ENCODE measurements at places on chromosomes 1 and 21.
A peak's percentile ranks its signal among the peaks of the same experiment; 100 is the strongest.

DNA sequence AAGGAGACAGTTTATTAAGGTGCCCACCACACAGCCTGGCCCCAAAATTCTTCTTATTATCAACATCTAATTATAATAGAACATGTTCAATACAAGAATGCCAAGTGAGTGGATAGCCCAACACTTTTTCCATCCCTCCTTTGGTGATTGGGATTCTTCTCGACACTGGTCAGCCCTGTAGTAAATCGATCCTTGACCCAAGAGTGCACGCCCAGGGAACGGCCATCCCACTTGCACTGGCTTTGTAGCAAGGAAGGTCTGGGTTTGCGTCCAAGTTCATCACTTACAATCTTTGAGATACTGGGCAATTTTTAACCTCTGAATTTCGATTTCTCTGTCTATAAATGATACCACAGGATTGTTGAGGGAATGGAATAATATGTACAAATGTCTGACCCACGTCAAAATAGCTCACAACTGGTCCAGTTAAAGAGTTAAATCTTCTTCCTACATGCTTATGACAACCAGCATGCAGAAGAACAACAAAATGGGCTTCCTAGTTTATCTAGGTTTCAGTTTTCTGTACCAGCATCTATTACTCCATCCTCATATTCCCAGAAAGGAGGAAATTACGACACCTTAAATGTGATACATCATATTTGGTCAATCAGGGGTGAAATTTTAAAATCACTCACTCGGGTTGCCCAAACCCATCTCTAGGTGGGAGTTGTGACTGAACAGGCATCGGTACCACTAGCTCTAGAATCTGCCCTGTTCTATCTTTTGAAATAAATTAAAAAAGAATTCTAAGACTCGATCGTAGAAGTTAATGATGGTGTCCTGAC lies 161.8 kb downstream of the CLIC6 start:
- DNase-seq: no peak

- DNase-seq: peak; percentile 17
Measured at GRCh38 chr21:39673736-39674135, 61.0 kb downstream of the B3GALT5 start.

- DNase-seq: no peak
Measured at GRCh38 chr21:45436351-45437065, 31.5 kb downstream of the COL18A1 start.

DNA sequence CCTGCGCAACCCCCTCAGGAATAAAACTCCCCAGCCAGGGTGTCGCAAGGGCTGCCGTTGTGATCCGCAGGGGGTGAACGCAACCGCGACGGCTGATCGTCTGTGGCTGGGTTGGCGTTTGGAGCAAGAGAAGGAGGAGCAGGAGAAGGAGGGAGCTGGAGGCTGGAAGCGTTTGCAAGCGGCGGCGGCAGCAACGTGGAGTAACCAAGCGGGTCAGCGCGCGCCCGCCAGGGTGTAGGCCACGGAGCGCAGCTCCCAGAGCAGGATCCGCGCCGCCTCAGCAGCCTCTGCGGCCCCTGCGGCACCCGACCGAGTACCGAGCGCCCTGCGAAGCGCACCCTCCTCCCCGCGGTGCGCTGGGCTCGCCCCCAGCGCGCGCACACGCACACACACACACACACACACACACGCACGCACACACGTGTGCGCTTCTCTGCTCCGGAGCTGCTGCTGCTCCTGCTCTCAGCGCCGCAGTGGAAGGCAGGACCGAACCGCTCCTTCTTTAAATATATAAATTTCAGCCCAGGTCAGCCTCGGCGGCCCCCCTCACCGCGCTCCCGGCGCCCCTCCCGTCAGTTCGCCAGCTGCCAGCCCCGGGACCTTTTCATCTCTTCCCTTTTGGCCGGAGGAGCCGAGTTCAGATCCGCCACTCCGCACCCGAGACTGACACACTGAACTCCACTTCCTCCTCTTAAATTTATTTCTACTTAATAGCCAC lies 696 bp downstream of the TGFB2 start:
- DNase-seq: peak; percentile 80

DNA sequence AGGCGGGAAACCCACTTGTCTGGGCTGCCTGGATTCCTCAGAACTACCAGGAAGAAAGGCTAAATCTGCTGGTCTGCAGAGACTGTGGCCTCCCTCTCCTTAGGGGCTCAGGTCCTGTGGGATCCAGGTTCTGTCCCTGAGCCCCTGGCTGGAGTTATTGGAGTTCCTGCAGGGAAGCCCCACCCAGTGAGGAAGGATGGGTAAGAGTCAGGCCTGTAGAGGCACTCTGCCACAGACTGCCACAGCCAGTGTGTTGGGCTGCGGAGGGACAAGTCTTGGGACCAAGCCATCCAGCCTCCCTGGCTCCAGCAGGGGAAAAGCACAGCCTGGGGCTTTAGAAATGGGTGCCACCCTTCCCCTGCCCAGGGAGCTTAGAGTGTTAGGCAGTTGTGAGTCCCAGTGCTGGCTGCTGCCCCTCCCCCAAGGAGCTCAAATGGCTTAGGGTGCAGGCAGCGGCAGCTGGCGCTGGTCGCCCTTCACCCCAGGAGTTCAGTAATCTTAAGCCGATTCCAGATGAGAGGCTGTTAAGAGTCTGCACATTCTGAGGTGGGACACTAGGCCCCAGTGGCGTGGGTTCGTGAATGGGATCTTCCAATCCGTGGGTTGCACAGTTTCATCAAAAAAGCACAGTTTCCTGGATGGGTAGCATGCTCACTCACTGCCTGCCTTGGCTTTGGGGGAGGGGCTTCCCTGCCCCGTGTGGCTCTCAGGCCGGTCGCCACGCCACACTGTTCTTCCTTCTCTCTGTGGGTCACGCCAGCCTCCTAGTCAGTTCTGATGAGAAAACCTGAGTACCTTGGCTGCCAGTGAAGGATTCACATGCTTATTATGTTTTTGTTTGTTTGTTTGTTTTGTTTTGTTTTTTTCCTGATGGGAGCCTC lies 57.6 kb upstream of the FMO3 start:
- DNase-seq: no peak

- DNase-seq: peak; percentile 40
Measured at GRCh38 chr1:109161858-109162606, 48.1 kb downstream of the ELAPOR1 start.
